Germinal center (tissue), 1 donor: ENCODE measurements at places on chromosomes 4 and X.

GRCh38 chr4:3387943-3388361, 53.8 kb upstream of the HGFAC start:
- DNase-seq, result peak; percentile 40

- DNase-seq, result no peak
Measured at GRCh38 chr4:148420397-148420796, 21.8 kb downstream of the NR3C2 start.

DNA sequence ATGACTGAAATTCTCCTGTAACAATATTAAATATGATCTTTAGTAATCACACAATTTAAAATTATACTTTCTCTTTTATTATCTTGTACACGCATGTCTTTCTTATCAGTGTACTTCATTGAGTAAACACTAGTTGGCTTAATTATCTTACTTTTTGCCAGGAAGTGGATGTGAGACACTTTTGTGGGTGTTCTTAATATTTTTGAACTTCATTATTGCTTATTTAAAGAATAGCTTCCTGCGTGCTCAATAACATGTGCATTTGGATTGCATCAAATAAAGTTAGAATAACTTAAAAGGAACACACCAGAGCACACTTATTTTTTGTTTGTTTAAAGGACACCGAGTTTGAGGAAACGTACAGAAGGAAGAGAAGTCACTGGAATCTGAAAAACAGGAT, 128.5 kb upstream of the VEGFC start:
- DNase-seq, result no peak

DNA sequence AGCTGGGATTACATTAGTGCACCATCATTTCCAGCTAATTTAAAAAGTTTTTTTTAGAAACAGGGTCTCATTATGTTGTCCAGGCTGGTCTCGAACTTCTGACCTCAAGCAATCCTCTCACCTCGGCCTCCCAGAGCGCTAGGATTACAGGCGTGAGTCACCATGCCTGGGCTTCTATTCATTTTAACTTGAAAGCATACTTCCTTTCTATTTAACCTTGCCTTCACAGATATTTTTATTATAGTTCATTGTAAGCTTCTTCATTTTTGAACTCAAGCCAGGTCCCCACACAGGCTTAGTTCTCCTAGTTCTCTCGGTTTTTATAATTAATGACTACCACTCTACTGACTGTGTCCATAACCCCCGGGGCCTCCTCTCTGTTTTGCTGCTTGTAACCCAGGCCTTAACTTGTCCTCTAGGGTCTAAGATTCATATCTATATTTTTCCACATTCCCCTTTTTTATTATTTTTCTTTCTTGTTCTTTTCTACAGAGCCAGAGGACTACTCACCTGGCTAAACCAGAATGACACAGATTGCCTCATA, 50.7 kb downstream of the SNX12 start:
- no peak for DNase-seq

GRCh38 chr4:31545330-31545729, 825.2 kb downstream of the PCDH7 start:
- no peak for DNase-seq

DNA sequence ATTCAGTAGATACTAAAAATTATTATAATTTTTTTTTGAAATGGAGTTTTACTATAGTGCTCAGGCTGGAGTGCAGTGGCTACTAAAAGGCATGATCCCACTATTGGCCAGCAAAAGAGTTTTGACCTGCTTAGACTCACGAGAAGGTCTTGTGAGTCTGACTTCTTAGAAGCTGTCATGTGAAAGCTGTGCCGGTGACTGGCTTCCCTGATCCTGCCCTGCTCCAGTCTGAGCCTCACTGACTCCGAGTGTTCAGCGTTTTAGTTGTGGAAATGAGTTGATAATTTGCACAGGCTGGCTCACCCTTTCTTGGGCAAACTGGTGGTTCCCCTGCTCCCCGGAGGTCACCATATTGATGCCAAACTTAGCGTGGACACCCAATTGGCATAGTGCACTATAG, 16.4 kb upstream of the CXCL8 start:
- no peak for DNase-seq

DNA sequence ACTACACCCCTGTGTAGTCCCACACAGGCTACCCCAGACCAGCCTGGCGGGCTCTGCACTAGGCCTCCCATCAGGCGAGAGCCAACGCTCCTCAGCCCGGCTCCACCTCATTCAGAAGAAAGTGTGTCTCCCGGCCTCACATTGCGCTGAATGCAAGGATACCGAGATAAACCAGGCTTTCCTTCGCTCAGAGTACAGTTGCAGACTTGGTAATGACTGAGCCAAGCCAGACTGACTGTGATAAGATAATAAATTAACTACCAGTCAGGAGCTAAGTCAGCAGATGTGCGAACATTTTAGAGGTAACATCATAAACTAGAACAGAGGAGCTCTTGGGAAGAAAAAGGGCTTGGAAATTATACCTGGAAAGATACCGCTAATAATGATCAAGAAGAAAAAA, 397.6 kb downstream of the TRIML1 start:
- no peak for DNase-seq

GRCh38 chr4:143424276-143424675, 87.6 kb downstream of the GAB1 start:
- no peak for DNase-seq
